ENCODE measurements at places on chromosomes 6 and 20. TPM values are rescaled to one million over a fixed set of nuclear protein-coding genes. Genes with fewer than 3 reads are reported as not detected.

The GPX5 gene
- not detected for total RNA-seq

The ZNF391 gene
- total RNA-seq, result 1.9 TPM

DNA sequence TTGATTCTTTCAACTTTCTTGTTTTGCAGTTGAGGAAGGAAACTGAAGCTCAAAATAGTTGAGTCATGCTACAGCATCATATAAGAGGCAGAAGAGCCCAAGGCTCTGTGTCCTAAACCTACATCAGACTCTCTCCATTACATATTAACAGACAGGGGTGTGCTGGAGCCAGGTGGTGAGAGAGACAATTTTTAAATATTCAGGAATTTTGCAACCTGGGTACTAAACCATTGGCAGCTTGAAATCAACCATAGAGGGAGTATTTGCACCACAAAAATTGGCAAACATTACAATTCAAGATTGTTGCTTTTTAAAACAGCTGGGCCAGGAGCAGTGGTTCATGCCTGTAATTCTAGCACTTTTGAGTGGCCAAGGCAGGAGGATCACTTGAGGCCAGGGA lies 65.8 kb upstream of the SOX4 start:
- no peak for DNase-seq

DNA sequence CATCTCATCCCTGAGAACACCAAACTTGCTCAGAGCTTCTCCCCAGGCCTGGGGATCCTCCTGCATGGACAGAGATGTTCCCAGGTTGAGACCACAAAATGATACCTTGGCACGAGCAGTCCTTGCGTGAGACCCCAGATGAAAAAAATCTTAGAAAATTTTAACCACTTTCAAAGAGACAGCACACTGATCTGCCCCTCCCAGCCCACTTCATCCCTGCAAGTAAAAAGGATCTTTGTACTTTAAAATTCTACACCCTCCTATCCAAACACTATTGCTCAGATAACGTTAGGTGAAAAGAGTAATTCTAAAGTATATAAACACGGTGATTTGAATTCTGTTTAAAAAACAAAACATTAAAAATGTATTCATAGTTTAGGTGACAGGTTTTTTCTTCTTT lies 98.5 kb downstream of the SLC23A2 start:
- DNase-seq, result no peak

- DNase-seq, result no peak
Observed at GRCh38 chr6:28218312-28219248, 6.5 kb upstream of the ZSCAN9 start.

DNA sequence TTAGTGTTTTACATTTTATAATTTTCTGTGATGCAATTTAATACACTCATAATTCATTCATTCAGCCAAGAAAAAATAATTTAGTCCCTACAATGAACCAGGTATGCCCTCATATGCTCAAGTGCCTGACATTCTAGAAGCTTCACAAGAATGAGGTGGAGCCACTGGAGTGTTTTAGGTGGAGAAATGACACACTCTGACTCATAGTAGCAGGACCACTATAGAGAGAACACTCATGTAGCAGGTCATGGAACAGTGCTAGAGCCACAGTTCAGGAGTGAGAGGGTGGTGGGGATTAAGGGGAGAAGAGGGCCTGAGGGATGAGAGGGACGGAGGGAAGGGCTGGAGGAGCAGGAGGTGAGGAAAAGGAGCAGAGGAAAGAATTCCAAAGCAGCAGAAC lies 1.4 kb upstream of the HLA-G start:
- no peak for DNase-seq

- no peak for DNase-seq
Observed at GRCh38 chr20:37461405-37461804, 59.6 kb upstream of the NNAT start.

DNA sequence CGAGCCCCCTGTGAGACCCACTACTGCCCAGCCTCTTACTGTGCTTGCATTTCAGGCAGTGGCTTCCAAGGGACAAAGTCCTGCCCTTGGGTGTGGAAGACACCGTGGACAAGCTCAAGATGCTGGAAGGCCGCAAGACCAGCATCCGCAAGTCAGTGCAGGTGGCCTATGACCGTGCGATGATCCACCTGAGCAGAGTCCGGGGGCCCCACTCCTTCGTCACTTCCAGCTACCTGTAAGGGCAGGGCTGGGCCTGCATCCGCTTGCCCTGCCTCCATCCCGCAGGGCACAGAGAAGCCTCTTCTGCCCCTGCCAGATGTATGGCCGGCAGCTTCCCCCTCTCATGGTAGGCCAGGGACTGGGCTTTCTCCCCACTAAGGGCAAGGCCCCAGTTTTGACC lies 33.8 kb downstream of the BRPF3 start:
- DNase-seq, result no peak
